ENCODE measurements at places on chromosomes 12 and 14.

DNA sequence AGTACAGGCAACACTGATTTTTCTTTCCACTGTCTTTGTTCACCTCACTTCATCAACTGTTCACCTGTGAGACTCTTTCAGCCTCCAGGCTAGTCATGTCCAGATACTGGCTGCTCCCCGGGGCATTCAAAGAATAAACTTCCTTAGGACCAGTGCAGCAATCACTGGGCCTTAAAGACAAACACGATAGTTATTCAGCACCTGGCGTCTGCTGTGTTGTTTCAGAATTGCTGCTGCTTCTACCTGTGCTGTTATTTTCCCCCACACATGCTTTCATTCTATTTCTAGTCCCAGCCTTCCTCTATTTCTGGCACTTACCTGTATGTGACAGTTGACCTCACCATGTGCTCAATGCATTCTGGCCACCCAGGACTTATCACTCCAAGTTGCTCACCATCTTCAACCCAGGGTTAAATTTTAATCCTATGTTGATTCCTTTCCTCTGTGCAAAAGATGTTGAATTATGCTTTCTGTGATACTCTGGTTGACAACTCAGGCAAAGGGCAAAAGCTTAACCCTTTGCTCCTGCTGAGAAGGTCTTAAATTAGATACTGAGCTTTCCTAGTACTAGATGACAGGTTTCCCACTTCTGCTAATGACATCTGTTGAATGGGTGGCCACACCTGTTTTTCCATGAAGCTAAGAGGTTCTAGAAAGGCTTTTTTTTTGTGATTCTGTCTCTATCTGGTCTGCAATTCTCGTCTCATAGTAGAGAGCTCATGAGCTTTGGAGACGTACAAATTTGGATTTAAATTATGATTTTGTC is 41.4 kb downstream of the PTPRQ start:
- no peak for DNase-seq

DNA sequence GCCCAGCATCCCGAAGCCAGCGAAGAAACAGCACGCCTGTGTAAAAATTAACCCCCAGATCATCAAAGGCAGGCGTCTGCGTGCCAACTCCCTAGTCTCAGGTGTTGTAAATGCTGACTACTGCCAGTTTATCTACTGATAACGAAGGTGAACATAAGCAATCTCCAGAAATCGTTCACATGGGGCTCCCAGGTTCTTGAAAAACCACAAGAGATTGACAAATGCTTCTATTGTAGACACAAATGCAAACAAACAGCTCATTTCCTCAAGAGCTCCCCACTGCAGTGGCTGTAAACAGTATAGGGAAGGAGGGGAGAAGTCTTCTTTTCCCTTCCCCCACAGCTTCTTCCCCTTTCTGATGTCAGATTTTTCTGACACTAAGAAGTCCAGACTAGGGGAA is 5.3 kb upstream of the PLEKHG3 start:
- DNase-seq: no peak

DNA sequence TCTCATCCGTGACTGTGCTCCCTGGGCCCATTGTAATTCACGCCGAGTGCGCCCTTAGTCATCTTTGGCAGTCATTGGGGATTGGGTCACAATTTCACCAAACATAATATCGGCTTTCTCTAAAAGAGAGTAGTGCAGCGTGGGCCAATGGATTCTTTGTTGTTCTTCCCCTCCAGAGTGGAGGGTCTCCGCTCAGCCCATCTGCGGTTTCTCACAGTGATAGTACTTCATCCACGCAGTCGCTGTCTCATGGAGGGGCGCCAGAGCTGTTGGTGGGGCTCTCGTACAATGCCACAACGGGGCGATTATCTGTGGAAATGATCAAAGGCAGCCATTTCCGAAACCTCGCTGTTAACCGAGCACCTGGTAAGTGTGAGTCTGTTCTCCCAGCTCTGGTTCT is 321.8 kb downstream of the SNAPC1 start:
- DNase-seq: no peak

DNA sequence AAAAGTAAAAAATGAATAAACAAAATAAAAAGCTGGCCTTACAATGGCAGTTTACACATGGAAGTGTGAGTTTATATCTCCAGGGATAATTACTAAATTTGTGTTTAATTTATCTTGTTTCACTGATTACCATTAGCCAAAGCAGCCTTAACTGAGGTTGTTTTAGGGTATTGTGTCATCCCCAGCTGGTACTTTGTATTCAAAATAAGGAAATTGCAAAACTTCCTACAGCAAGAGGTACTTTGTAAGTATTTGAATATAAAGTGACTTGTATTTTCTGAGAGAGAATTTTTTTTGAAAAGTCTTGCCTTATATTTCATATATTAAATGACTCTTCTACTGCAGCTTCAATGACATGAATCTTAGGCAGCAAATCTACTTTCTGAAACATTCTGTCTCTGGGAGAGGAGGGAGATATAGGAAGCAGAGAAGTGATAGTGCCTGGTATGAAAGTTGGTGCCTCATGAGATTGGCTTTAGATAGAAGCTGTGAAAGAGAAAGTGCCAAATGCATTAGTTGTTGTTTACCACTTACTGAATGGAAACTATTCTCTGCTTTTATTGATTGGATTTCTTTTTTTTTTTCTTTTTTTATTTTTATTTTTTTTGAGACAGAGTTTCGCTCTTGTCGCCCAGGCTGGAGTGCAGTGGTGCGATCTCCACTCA is 6.7 kb downstream of the FNTB start:
- no peak for DNase-seq

- DNase-seq: peak; percentile 52
Observed at GRCh38 chr14:76261371-76261811, 109.7 kb downstream of the GPATCH2L start.

DNA sequence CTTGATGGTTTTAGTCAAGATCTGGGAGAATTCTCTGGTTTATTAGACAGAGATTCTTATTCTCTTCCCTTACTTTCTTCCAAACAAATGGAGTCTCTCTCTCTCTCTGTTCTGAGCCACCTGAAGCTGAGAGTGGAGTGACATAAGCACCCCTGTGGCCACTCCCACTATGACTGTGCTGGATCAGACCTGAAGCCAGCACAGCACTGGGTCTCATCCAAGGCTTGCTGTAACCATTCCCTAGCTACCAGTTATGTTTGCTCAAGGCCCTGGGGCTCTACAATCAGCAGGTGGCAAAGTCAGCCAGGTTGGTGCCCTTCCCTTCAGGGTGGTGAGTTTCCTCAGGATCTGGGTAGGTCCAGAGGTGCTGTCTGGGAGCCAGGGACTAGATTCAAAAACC is 568.5 kb downstream of the AACS start:
- DNase-seq: no peak

GRCh38 chr12:52667931-52668330 is 12.3 kb downstream of the KRT1 start:
- no peak for DNase-seq

- DNase-seq: no peak
Observed at GRCh38 chr12:252636-253035, 10.0 kb downstream of the SLC6A13 start.

- no peak for DNase-seq
Observed at GRCh38 chr12:109595321-109595902, 21.8 kb downstream of the MVK start.

GRCh38 chr12:67034110-67034879 is 234.9 kb upstream of the CAND1 start:
- DNase-seq: no peak

DNA sequence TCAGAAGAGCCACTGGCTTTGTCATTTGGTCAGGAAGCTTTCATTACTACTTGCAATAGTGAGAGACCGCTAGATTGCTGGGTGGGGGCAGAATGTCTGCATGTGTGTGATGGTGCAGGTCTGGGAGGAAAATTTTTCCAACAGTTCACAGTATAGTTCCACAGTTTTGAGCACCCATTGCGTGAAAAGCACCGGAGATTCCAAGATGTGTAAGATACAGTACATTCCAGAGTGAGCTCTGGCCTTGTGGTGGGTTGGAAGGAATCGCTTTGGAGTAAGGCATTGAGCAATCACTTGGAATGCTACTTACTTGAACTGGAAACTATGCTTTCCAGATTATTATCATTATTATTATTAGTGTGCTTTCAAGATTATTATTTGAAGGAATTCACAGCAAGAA is 47.6 kb upstream of the FRMD6 start:
- peak; percentile 91 for DNase-seq

- DNase-seq: no peak
Observed at GRCh38 chr12:11460343-11461023, 65.1 kb upstream of the PRB2 start.

- peak; percentile 68 for DNase-seq
Observed at GRCh38 chr12:26338586-26339572, 143.5 kb downstream of the SSPN start.

- DNase-seq: peak; percentile 14
Observed at GRCh38 chr14:22870811-22871223, 723 bp upstream of the LRP10 start.

GRCh38 chr12:11584221-11584855 is 65.1 kb upstream of the ETV6 start:
- DNase-seq: peak; percentile 31

DNA sequence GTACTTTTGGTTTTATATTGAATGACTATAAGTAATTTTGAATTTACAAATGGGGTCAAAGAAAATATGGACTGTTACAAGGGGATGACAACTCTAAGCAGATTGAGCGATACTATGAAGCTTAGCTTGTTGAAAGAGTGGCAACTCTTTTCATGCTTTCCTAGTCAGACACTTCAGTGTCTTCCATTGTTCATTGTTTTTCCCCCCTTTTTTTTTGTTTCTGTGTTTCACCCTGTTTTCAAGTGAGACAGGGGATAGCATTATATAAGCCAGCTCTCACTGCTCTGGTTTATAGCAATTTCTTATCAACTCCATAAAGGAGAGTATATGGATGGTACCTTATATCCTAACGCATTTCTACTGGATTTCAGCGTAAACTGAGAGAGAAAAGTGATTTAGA is 24.6 kb downstream of the PEBP1 start:
- DNase-seq: no peak

GRCh38 chr12:118103201-118103600 is 610 bp downstream of the VSIG10 start:
- DNase-seq: peak; percentile 8

DNA sequence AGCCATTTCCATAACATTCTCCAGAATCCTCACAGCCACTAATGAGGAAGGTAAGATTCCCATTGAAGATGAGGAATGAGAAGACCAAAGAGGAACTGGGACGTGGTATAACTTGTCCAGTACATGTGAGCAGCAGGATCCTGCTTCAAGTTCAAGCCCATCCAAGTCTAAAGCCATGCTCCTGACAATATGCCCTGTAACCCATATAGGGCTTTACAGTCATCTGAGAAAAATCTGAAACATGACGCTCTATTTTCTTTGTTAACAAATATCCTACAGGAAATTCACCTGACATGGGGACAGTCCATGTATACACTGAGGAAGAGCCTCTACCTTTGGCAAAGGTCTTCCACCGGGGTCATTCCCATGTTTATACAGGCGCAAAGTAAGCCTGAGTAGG is 3.1 kb upstream of the ACTR6 start:
- no peak for DNase-seq

GRCh38 chr14:96203635-96204034 is 1.0 kb upstream of the BDKRB2 start:
- peak; percentile 68 for DNase-seq

GRCh38 chr14:83470466-83470865 is 1936.8 kb upstream of the SEL1L start:
- no peak for DNase-seq

GRCh38 chr12:93722835-93723567 is 45.8 kb downstream of the CRADD start:
- peak; percentile 95 for DNase-seq

DNA sequence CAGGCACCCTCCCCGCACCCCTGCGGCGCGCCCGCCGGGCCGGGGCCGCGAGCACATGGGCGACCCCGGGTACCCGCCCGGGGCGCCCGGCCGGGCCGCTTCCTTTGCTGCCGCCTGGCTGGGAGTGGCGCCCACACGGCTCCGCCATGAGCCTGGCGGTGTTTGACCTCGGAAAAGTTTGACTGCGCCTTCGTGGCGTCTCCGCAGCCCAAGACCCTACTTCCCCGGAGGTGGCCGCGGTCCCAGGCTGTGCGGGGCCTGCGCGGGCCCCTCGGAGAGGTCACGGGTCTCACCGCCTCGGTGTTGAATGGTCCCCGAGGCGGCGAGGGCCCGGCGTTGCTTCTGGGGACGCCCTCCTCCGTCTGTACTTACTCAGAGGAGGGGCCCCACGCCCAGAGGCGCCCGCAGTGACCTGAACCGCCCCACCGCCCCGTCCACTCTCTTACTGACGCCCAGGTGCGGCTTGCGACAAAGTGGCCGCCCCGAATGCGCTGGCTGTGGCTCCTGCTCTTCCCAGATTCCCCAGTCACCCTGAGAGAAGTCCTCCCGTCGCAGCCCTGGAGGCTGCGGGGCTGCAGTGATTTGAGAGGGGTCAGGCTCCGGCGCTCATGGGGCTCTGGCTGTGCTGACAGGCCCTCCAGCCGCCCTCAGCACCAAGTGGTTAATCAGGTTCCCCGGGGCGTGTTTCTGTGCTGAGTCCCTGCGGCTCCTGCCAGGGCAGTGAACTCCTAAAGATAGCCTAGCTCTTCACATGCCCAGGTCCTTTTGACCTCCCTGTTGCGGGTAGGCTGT is 5.8 kb downstream of the KMT5A start:
- no peak for DNase-seq

DNA sequence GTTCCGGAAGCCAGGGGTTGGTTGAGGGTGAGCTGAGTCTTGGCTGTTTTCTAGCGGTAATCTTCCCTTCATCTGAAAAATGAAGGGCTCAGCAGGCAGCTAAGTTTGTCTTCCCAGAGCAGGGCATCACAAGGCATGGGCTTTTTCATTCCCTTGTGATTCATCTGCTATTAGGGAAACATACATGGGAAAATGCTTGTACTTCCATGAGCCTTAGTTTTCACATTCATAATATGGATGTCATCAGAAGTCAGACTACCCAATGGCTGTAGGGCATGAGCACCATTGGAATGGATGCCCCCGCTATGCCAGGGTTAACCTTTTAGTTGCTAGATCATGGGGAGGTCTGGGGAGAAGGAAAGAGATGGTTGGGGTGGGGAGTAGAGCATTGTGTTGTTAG is 18.7 kb downstream of the HELB start:
- DNase-seq: no peak

DNA sequence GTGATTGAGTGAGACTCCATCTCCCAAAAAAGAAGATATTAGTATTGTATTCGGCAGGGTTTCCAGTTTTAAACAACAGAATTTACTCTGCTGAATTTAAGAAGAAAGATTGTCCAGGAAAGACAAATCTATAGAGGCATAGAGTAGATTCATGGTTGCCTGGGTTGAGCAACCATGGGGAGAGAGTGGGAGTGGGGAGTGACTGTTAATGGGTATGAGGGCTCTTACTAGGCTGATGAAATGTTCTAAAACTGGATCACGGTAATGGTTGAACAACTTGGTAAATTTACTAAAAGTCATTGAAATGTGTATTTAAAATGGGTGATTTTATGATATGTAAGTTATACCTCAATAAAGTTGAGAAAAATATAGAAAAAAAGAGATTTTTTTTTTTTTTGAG is 13.9 kb upstream of the C12orf76 start:
- DNase-seq: no peak

GRCh38 chr12:51401900-51402299 is 10.7 kb upstream of the GALNT6 start:
- no peak for DNase-seq

Measured in RPMI7951 (cell line).